ENCODE measurements at places on chromosomes 3 and 15. TPM values are rescaled to one million over a fixed set of nuclear protein-coding genes. Genes with fewer than 3 reads are reported as not detected.

IQCF5 gene
- total RNA-seq = not detected

DNA sequence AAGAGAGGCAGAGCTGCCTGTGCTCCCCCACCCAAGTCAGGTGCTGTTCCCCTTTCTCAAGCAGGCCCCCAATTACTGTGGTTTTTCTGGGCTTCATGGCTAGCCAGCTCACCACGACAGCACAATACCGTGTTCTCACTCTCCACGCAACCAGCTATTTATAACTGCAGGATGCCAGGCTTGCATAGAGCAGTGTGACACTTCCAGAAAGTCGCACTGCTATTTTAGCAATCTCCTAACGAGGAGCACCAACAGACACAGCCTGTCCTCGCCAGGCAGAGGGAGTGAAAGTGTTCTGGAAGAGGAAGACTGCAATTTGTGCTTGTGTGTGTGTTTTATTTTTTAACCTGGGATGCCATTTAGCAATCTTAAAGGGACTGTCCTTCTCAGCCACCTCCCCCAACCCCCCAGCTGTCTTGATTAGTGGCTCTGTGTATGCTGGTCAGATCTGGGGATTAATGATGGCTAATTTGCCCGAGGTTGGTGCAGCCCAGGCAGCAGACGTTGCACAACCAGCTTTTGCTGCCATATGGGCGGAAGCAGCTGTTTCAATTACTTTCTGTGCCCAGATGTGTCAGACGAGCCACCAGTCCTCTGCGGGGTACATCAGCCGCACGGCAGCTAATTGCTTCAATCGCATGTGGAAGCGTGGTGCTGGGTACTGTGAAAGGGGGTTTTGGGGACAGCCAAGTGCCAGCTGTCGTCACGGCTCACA is 268.0 kb upstream of the ARRDC4 start:
- no peak for DNase-seq

GRCh38 chr3:157671656-157672055 is 168.4 kb upstream of the VEPH1 start:
- no peak for DNase-seq

- DNase-seq = peak; percentile 26
Observed at GRCh38 chr3:31533169-31534064, 692 bp downstream of the STT3B start.

GRCh38 chr15:68012911-68013310 is 41.2 kb upstream of the PIAS1 start:
- peak; percentile 44 for DNase-seq

GRCh38 chr3:25586553-25586952 is 78.2 kb downstream of the TOP2B start:
- no peak for DNase-seq

GRCh38 chr3:135034291-135034768 is 239.3 kb downstream of the EPHB1 start:
- no peak for DNase-seq

- DNase-seq = no peak
Observed at GRCh38 chr15:62785881-62786828, 256.4 kb upstream of the TPM1 start.

DNA sequence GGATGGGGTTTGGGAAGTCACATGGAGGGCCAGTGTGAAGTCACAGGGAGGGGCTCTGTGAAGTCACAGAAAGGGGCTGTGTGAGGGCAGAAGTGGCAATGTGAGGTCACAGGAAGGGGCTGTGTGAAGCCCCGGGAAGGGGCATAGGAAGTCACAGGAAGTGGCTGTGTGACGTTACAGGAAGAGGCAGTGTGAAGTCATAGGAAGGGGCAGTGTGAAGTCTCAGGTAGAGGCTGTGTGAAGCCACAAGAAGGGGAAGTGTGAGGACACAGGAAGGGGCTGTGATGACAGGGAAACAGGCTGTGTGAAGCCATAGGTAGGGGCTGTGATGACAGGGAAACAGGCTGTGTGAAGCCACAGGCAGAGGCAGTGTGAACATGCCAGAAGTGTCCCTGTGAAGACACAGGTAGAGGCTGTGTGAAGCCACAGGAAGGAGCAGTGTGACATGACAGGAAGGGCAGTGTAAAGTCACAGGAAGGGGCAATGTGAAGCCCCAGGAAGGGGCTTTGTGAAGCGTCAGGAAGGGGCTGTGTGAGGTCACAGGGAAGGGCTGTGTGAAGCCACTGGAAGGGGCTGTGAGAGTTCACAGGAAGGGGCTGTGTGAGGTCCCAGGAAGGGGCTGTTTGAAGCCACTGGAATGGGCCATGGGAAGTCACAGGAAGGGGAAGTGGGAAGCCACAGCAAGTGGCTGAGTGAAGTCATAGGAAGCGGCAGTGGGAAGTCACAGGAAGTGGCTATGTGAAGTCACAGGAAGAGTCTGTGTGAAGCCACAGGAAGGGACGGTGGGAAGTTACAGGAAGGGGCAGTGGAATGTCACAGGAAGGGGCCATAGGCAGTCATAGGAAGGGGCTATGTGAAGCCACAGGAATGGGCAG is 37.1 kb downstream of the GASK1A start:
- no peak for DNase-seq
